ENCODE measurements at places on chromosomes 4 and X.

- no peak for DNase-seq
These were observed 30.1 kb downstream of the GUCY1A1 start for GRCh38 chr4:155696726-155697125.

DNA sequence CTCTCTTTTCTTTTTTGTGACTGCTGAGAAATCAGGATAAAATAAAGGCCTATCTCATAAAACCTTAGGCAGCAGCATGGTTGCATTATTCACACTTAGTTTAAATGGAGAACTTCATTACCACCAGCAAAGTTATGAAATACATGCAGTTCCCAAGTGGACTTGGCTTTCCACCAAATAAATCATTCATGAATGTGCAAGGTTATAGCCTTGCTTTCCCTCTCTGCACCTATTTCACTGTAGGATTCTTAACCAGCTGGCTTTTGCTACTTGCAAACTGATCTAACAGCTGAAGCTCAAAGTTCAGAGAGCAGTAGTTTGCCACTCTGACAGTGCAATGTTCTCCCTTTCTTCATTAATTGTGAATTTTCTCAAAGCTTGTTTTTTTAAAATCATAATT is 140.1 kb upstream of the SMIM31 start:
- DNase-seq: no peak

DNA sequence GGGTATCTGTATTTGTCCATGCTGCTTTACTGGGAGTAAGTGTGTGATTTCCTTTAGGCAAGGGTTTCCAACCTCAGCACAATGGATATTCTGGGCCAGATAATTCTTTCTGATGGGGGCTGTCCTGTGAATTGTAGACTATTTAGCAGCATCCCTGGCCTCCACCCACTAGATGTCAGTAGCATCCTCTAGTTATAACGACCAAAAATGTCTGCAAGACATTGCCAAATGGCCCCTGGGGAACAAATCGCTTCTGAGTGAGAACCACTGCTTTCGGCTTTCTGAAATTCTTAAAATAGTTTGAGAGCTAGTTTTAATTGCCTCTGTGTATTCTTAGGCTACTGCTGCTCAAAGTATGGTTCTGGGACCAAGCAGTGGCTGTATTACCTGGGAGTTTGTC is 81.2 kb upstream of the GPM6B start:
- DNase-seq: no peak

DNA sequence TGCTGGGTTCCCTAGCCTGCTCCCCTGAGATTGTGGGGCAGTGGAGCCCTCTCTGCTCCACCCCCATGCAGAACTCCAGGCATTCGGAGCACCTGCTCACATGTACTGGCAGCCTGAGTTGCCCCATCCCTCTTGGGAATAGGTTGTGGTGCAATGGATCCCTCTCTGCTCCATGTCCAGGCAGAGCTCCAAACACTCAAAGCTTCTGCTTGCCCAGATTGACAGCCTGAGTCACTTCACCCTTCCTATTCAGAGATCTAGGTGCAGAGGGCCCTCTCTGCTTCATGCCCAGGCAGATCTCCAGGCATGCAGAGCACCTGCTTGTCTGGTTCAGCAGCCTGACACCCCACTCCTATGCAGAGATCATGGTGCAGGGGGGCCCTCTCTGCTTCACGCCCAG is 18.6 kb upstream of the TEX13B start:
- DNase-seq: no peak

DNA sequence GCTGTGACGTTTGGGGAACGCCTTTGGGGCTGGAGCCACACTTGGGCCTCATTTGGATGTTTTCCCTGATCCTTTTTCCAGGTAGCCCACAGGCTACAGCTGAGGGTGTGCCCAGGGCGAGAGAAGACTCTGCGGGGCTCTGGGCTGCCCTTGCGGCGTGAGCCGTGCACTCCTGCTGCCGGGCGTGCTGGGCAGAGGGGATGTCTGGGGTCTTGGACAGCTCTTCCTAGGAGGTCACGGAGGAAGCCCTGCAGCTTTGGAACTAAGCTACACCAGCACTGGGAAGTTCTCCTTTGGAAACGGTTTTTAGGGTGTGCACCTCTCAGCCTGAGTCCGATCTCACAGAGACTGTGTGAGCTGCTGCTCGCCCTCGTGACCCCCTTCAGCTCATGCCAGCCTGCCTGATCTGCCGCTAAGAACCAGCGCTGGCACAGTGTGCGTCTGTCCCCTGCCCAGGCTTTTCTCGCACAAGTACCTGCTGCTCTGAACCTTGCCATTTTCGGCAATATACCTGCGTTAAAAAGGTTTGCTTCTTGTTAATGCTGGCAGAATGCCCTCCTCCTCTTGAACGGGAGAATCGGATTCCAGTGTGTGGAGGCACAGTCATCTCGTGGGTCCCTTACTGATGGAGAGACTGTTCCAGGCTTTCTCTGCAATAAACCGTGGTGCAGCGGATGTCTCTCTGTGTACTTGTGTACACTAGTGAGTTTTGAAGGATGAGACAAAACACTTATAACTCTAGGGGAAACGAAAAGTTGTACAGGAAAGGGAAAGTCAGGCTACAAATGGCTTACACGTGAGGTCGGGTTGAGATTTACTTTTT is 14.3 kb downstream of the MSANTD1 start:
- DNase-seq: no peak

- no peak for DNase-seq
These were observed 16.2 kb upstream of the FHL1 start for GRCh38 chrX:136130931-136131833.

DNA sequence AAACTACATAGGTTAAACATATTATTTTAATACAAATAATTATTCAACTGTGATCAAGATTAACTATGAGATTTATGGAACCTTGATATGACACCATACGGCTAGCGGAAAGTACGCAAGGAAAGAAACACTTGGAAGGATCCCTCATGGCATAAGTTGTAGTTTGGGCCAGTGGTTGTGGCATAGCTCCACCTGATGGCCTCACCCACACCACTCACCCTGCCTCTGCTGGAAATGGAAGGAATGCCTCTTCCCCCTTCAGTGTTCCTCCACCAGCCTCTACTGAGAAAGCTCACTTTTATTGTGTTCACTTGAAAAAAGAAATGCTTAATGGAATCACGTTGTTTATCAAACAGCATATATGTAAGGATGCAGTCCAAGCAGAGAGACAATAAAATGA is 86.4 kb downstream of the BMP15 start:
- DNase-seq: no peak

- no peak for DNase-seq
These were observed 210.4 kb upstream of the AFF2 start for GRCh38 chrX:148290041-148290440.

DNA sequence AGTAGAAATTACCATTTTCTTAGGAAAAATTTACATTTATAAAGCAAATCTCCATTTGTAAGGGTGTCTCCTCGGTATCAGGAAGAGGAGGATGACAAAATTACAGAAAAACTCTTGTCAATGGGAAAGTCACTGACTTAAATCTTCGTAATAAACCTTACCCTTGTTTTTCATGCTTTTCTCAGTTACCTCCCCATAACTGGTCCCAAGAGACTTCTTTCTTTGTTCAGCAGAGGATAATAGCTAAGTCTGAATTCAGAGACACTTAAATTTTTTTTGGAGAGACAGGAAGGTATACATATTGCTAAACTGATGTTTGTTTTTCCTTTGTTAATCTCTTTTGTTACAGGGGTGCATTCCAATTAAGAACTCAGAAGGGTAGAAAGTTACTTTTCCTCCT is 125.5 kb upstream of the JADE1 start:
- DNase-seq: no peak

GRCh38 chr4:54277691-54278090 is 48.6 kb downstream of the PDGFRA start:
- no peak for DNase-seq

DNA sequence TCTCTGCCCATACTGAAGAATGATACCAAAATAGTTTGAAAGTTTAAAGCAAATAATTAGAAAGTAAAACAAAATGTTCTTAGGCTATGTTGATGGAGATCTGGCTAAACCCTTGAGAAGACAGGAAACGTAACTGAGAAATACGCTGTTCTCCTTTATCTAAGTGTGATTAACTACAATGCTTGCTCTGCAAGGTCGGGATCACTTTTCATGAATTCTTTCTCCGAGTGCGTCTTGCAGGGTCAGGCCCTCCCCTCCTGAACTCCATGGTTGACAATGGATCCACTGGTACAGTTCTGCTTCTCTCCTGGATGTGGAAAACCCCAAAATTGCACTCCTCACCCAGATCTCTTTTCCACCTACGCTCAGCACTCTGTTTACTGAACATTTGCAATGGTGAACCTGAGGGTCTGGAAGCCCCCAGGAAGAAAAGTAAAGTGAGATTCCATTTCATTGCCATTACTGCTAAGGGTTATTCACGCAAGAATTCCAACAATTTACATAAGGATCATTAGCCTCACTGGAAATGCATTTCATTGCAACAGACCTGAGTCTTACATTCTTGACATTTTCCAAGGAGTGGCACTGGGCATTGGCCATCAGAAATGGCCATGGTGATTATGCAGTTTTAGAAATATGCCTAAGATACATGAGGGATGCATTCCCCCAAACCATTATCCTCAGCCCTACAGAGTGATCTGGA is 24.6 kb upstream of the WWC2 start:
- no peak for DNase-seq
